Hippocampal formation (tissue), 2 donors: ENCODE measurements at places on chromosomes 5 and 9.

DNA sequence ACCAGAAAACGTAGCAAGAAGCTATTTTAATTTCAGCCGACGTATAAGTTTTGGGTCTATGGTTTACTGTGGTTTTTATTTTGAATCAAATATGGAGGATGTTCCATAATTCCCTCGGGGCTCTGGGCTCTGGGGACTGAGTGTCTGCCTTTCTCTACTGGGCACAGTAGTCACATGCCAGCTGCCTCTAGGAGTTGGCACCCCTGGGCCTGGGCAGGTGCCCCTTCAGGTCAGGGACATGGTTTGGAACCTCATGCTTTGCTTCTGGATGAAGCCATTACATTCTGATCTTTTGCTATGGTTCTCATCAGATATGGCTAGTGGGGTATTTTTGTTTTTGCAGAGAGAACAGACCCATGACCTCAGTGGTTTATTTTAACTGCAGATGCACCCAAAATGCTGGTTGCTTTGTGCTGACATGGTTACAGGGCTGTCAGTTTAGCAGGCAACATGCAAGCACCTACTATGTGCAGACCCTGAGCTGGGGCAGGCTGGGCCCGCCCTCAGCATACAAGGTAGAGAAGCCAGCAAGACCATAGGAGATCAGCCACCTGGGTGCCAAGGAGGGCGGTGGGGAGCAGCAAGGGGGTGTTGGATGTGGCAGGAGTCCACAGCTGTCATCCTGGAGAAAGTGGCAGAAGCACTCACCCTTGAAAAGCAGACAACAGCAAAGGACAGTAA is 54.5 kb upstream of the PSD2 start:
- DNase-seq: no peak

- DNase-seq: no peak
Observed at GRCh38 chr9:91163773-91164471, 197.8 kb downstream of the AUH start.

- DNase-seq: peak; percentile 36
Observed at GRCh38 chr5:124902097-124902821, 155.8 kb upstream of the ZNF608 start.

DNA sequence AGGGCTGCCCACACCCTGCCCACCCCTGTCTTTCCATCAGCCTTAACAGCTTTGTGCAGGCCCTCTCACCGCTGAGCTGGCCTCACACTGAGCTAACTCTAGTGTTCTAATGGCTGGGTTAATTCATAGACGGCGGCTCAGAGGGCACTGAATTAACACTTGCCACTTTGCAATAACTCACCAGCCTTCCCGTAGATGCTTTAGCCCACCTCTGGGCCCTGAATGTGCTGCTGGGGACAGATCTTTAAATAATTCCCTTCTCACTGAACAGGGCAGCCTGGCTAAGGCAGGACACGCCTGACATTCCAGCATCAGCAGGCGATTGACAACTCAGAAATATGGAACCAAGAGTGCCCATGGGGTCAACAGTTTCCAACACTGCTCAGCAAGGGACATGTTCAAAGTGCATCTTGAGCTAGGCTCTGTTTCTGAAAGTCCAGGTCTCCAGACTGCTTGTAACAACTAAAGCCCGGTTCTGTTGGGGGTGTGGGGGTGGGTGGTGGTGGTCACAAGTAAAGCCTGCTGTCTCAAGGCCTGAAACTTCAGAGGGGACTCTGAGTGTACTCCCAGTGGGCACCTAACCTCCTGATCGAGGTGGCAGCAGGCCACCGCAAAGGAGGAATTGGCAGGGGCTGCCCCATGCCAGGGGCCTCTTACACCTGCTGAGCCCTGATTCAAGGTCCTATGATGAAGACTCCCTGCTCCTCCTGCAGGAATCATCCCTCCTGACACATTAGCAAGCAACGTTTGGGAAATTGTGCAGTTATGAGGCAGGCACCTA is 248.3 kb downstream of the FSTL4 start:
- no peak for DNase-seq

DNA sequence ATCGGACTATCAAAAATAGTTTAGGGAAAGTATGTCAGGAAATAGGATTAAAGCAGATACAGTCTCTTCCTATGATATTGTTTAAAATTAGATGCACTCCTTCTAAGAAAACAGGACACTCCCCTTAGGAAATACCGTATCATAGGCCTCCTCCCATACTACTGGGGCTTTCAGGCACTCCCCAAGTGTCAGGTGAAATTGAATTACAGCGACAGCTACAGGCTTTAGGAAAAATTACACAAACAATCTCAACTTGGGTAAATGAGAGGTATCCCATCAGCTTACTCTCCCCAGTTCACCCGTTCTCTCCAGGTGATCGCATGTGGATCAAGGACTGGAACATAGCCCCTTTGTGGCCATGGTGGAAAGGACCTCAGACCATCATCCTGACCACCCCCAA is 110.4 kb upstream of the EPB41L4A start:
- DNase-seq: no peak

- DNase-seq: no peak
Observed at GRCh38 chr9:88710449-88710848, 175.5 kb downstream of the NXNL2 start.

DNA sequence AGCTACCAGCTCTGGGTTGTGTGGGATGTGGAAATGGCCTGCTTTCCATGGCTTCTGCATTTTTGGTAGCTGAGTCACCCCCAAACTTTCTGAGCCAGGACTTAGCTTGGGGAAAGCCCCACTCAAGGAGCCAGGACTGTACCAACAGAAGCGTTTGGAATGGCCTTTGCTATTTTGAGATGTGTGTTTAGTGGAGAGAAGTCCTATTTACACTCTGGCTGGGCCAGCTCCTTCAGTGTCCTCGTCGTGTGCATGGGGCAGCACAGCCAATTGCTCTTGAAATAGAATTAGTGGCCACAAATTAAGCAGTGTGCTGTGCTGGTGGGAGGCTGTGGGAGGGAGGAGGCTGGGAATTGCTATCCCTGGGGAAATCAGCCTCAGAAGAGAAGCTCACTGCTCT is 51.6 kb downstream of the ENTREP1 start:
- DNase-seq: no peak

- DNase-seq: no peak
Observed at GRCh38 chr5:111469903-111470302, 42.4 kb downstream of the STARD4 start.

GRCh38 chr5:154945695-154946301 is 4.9 kb downstream of the MRPL22 start:
- no peak for DNase-seq

GRCh38 chr9:121447321-121447834 is 52.3 kb downstream of the GGTA1 start:
- DNase-seq: no peak

GRCh38 chr5:148910686-148911361 is 84.4 kb downstream of the ADRB2 start:
- no peak for DNase-seq

DNA sequence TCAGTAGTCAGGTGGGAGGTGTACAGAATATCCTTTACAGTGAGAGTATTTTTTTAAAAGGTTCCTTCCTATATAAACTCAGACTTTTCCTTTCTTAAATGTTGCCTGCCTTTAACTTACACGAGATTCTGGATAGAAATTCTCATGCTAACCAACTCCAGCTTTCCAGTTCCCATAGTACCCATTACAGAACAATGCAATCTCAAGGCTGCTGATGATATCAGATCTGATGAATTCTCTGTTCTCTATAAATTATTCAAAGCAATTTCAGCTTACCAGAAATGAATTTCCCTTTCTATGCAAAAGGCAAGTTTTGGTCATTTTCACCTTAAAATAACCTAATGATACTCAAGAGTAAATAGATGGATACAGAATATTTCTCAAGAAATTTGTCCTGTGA is 90.3 kb downstream of the NUDT12 start:
- DNase-seq: no peak

- DNase-seq: no peak
Observed at GRCh38 chr9:16848179-16848578, 22.3 kb downstream of the BNC2 start.

GRCh38 chr9:81030027-81030426 is 659.3 kb downstream of the TLE1 start:
- DNase-seq: no peak

DNA sequence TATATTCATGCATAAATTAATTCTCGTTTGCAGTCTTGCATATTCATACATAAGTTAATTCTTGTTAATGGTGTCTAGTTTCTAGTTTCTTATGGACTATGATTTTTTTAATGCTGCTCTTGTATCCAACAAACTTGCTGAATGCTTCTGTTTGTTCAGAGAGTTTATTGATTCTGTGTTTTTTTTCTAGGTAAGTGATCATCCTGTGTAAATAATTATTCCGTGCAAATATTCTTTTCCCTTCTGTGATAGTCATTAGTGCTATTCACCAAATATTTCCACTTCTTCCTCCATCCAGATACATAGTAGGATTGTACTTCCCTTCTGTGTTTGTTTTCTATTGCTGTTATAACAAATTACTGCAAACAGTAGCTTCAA is 35.8 kb upstream of the SHISAL2B start:
- DNase-seq: no peak

DNA sequence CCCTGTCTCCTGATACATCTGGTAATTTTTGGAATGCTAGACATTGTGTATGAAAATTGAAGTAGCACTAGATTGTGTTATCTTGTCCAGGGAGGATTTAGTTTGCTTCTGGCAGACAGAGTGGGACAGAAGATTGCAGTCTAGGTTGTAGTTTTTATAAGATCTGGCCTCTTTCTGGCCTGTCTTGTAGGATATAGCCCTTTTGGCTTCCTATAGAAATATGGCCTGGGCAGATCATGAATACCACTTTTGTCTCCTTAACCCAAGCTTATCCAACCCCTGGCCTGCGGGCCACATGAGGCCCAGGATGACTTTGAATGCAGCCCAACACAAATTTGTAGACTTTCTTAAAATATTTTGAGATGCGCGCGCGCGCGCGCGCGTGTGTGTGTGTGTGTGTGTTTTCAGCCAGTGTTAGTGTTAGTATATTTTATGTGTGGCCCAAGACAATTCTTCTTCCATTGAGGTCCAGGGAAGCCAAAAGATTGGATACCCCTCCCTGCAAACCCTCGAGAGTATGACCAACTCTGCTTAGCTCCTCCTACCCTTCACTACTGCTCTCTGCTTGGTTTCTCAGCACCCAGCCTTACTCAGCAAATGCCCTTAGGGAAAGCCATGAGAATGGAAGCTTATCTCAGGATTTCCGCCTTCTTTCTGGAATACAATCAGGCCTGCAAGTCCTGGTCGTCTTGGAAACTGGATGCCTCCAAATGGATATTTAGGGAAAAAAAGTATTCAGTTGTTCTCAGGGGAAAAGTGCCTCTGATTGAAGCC is 26.5 kb downstream of the ANKRD33B start:
- DNase-seq: no peak

DNA sequence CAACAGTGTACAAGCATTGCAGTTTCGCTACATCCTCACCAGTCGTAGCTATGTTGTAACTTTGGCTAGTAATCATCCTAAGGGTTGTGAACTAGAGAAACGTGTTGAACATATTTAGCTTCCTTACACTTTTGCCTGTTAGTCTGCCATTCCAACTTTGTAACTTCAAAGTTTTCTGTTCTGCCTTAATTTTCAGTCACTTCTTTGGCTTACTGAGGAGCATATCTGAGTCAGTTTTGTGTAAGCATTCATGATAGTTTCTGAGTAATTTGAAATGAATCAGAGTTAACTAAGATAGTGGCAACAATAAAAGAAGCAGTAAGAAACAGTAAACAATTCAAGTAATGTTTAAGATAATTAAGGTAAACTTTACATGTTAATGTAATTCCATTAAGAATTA is 58.9 kb upstream of the MCCC2 start:
- no peak for DNase-seq

DNA sequence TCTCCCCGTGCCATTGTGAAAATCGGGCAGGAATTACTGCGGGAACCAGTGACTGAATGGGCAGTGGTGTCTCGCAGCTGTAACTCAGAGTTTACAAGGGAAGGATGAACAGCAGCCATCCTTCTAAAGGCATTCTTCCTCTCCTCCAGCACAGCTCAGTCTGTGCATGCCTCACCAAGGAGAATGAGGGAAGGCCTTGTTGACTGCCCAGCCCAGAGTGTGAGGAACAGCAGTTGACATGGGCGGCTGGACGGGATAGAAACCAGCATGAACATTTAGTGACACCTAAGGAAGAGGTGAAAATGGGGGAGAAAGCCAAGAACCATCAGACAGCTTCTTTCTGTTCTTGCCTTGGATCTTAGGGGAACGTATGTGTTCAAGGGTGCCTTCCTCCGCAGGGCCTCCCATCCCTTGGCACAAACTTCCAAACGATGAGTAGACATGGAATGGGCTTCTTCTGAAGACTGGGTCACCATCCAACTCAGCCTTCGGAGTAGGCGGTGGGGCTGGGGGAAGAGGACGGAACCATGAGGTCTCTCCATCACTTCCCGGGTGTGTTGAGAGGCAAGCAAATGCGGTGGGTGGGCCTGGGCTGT is 887 bp upstream of the PDE8B start:
- DNase-seq: no peak

GRCh38 chr9:68706363-68707201 is 1.5 kb downstream of the PIP5K1B start:
- DNase-seq: no peak

DNA sequence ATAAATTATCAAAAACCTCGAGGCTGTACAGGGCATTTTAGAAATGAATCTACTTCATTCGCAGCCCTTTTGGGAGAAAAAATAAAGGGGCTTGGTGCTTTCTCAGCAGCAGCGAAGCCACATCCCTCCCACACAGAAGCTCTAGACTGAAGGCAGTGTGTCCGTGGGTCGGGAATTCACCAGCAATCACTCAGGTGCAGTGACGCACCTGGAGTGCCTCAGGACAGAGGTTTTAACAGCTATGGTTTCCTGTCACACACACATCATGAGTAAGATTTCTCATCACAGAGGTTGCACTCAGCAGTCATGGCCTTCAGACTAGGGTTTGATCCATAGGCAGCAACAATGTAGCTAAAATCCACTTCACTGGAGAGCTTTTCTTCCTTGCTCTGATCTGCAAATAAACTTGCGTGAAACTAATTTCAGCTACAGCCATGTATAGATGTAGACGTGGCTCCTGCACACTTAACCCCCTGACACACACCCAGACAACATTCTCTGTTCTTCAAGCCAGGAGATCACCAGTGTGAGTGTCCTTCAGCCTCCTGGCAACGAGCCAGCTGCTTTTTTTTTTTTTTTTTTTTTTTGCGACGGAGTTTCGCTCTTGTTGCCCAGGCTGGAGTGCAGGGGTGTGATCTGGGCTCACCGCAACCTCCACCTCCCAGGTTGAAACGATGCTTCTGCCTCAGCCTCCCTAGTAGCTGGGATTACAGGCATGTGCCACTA is 34.8 kb downstream of the DYNC2I2 start:
- DNase-seq: no peak

DNA sequence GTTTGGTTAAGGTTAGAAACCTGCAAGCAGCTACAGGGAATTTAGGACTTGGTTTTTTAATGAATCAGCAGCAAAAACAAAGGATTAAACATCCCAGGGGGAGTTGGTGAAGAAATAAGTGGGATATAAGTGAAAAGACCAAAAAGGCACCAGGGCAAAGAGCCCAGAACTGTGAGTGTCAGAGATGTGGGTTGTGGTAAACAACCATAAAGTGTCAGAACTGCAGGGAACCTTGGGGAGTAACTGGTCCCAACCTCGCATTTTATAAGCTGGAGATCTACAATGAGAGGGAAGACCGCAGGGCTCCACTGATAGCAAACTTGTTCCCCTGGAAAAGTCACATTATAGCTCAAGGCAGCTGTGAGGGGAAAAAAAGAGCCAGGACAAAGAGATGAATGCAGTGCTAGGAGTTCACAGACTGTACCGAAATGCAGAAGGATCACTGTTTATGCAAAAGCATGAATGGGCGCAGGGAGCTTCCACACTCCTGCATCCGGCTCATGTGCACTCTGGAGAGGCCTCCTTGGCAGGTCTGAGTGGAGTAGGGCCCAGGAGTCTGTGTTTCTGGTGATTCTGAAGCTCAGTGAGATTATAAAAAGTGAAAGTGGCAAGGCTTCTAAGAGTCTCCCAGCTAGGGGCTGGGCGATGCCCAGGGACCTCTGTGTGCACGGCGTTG is 156.3 kb downstream of the GOLPH3 start:
- DNase-seq: peak; percentile 4
